ENCODE measurements at places on chromosomes 7 and 10.

- no peak for DNase-seq
Measured at GRCh38 chr10:106864031-106864430, 300.5 kb downstream of the SORCS1 start.

- peak; percentile 93 for DNase-seq
Measured at GRCh38 chr10:33334805-33335550, 511 bp upstream of the NRP1 start.

GRCh38 chr10:69451784-69452251, 553 bp downstream of the TSPAN15 start:
- no peak for DNase-seq

DNA sequence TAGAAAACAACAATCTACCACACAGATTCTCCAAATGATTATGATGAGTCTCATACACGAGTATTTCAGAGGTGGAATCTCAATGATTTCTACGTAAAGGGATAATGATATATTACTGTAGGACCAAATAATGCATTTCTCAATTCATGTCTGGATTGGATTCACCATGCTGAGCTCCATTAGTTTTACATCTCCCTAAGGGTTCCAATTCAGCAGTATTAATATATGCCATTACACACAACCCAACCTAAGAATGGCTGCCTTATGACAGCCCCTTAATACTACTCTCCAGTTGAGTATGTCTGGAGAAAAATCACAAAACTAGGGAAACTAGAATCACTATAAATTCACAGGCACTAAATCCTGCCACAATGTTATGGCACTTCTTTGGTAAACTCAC, 234.3 kb upstream of the PLXNA4 start:
- no peak for DNase-seq

DNA sequence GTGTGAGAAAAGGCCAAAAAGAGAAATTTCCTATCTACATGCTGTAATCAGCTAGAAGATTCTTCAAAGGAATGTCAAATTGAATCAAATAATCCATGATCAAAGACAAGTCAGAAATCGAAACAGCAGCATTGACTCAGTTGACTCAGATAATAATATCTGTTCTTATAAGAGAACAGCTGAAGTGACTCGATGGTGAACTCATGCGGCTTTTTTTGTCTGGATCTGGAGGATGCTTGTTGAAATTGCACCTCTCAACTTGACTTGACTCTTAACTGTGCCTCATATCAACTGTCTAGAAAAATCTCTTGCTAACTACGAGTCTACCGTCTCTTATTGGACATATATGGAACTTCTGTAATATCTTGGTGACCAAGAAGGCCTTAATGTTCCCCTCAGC, 599.5 kb downstream of the PHTF2 start:
- DNase-seq: no peak

GRCh38 chr7:27952456-27953285, 212.7 kb downstream of the TAX1BP1 start:
- DNase-seq: peak; percentile 81

DNA sequence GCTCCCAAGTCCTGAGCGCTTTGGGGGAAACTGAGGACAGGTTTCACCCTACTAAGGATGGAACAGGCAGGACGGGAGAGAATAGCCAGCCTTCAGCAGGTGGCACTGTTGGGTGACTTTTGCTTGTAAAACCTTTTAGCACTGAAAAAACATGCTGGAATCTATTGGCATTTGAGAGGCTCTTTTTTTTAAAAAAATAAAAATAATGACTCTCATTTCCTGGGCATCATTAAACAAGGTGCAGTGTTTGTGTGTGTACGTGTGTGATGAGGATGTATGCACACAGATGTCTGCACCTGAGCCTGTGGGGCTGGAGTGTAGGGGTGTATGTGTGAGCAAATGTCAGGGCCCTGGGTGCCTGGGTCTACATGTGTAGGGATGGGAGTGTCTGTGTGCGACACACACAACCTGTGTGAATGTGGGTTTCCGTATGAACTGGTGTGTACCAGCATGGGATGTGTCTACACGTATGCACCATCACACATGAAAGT, 177.9 kb downstream of the RPS24 start:
- peak; percentile 68 for DNase-seq

All from tongue (tissue), 3 donors.